ENCODE measurements at places on chromosomes 6 and 20.

DNA sequence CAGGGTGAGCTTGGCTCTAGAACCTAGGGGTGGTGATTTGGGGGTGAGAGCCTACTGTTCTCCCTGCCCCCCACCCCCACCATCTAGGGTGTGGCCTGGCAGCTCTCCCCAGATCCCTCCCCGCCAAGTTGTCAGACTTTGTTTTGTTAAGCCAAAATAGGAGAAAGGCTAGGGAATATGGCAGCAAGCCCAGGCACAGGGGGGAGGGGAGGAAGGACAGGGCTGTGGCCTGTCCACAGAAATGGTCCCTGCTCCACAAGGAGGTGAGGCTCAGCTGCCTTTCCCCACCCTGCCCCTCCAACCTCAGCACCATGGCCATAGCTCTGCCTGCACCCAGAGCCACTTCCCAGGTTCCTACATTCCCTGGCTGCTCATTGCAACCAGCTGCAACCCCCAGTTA, 17.2 kb downstream of the SCUBE3 start:
- no peak for DNase-seq

DNA sequence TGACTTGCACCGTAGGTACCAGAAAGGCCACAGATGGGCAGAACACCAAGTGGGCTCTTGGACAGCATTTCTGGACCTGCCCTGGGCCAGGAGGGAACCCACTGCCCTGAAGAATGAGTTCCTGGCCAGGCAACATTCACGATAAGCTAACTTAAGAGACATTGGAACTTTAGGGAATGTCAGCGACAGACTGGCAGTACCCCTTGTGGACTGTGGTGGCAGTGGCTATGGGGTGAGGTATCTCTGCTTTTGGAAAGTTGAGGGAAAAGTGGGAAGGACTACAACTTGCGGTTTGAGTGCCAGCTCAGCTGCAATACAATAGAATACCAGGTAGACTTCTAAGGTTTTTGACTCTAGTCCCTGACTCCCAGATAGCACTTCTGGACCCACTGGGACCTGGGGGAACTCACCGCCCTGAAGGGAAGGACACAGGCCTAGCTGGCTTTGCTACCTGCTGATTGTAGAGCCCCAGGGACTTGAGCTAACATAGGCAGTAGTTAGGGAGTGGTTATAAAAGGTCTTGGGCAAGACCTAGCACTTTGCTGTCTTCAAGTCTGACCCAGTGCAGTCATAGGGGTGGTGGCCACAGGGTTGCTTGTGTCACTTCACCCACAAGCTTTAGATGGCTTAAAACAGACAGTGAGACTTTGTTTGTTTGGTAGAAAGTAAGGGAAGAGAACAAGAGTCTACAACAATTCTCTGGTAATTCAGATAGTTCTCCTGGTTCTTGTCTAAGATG, 617.6 kb downstream of the COL12A1 start:
- DNase-seq: no peak

DNA sequence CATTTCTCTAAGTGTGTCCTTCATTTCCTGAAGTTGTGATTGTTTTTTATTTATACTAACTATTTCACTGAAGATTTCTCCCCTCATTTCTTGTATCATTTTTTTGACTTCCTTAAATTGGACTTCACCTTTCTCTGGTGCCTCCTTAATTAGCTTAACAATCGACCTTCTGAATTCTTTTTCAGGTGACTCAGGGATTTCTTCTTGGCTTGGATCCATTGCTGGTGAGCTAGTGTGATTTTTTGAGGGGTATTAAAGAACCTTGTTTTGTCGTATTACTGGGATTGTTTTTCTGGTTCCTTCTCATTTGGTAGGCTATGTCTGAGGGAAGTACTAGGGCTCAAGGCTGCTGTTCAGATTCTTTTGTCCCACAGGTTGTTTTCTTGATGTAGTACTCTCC, 92.8 kb downstream of the ESR1 start:
- no peak for DNase-seq

- no peak for DNase-seq
Measured at GRCh38 chr6:170134471-170135440, 156.1 kb downstream of the DLL1 start.

DNA sequence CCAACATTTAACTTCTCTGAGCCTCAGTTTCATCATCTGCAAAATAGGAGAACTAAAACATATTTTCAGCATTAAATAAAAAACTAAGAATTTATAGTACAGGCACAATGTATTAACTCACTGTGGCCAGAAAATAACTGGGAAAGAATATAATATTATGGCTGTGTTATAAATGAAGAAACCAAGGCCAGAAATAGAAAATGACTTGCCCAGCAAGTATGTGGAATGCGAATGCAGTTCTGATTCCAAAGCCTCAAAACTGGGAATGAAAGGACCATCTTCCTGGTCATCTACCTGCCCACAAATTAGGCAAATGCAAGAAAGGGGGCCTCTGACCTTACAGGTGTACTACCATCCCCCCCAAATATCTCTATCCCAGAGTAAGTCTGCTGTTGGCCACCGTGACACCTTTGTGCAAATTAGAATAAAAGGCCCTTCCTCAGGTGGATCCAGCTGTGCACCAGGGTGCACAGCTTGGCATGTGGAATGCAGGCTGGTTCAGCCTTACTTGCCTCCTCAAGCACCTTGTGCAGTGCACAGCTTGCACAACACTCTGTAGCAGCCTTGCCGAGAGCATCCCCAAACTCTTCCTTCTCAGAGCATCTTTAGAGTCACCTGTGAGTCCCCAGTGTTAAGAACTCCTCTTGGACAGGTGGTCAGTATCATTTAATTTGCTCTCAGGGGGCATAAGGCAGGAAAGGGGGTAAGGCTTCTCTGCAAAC, 4.4 kb downstream of the SLC13A3 start:
- no peak for DNase-seq

GRCh38 chr20:4127344-4127743, 112.0 kb upstream of the RNF24 start:
- no peak for DNase-seq

All from BE2C (cell line).